ENCODE measurements at places on chromosomes 12 and 14.

DNA sequence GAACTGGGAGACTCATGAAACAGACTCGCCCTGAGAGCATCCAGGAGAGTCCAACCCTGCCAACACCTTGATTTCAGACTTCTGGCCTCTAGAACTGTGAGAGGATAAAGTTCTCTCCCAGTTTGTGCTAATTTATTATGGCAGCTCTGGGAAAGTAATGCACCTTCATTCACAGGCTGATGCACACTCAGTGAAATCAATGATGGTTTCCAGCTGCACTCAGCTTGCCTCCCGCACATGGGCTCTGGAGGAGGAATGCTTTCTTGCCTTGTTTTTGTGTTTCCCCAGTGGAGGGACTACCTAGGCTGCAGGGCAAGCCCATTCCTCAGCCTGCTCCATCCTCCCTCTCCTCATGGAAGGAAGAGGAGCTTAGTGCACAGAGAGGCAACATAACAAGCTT, 45.7 kb downstream of the TMEM132C start:
- DNase-seq, result no peak
- no peaks in the 10 kb centered on the region for H3K27me3 ChIP-seq
- no peaks in the 10 kb centered on the region for H3K36me3 ChIP-seq
- H3K27ac ChIP-seq, result no peak overlapping the region

GRCh38 chr14:22664261-22664660, 20.1 kb upstream of the OR6J1 start:
- no peak overlapping the region for H3K4me3 ChIP-seq
- no peaks in the 10 kb centered on the region for H3K27me3 ChIP-seq
- no peak overlapping the region for H3K27ac ChIP-seq
- DNase-seq, result no peak
- H3K4me1 ChIP-seq, result no peaks in the 10 kb centered on the region

DNA sequence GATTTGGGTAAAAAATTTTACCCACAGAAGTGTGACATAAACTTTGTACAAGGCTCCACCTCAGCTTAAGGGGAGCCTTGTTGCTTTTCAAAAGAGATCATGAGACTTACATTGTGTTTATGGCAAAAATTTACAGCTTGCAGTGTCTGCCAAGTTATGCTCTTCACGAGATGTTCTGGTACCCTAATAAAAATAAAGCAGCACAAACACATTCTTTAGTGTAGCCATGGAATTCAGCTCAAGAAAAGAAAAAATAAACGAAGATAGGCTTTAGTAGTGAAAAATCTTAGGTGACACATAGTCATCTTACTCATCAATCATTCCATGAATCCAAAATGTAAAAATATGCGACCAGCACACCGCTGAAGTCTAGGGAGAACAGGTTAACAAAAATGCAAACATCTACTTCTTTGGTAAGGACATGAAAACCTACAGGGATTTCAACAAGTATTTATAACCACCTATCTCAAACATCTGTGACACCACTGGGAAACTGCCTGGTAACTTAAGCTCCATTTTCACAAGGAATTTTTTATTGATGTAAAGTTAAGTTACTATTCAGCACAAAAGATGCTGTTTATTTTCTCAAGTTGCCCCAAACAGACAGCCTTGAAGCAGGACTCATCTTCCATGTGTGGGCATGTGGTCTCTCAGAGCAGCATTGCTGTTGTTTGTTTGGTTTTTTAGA, 32.9 kb downstream of the DMAC2L start:
- H3K4me3 ChIP-seq, result no peak overlapping the region
- no peak for DNase-seq
- H3K27ac ChIP-seq, result no peak overlapping the region
- peaks cover 5% of the 10 kb centered on the region for H3K36me3 ChIP-seq

DNA sequence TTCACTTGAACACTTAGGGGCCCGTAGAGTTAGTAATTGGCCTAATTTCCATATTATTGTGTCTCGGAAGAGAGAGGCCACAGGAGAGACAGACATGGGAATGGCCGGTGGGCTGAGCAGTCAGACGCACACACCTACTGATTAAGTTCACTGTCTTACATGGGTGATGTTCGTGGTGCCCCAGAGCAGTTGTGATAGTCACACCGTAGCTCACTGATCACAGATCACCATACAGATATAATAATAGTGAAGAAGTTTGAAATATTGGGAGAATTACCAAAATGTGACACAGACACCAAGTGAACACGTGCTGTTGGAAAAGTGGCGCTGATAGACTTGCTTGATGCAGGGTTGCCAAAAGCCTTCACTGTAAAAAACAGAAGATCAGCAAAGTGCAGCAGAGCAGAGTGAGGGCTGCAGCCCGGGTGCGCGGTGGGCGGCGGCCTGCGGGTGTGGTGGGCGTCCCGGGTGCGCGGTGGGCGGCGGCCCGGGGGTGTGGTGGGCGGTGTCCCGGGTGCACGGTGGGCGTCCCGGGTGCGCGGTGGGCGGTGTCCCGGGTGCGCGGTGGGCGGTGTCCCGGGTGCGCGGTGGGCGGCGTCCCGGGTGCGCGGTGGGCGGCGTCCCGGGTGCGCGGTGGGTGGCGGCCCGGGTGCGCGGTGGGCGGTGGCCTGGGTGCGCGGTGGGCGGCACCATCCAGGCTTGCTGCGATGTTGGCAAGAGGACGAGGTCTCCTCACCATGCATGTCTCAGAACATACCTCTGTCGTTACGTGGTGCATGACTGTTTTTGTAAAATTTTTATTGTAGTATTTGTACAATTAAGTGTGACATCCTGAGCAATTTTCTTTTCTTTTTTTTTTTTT, 34.3 kb upstream of the TEX22 start:
- H3K4me3 ChIP-seq, result no peak overlapping the region
- peak; percentile 34 for DNase-seq
- H3K27ac ChIP-seq, result no peak overlapping the region
- H3K4me1 ChIP-seq, result peaks cover 6% of the 10 kb centered on the region
- no peaks in the 10 kb centered on the region for H3K36me3 ChIP-seq

GRCh38 chr14:50007123-50007903, 109.1 kb downstream of the VCPKMT start:
- no peak overlapping the region for H3K27ac ChIP-seq
- no peaks in the 10 kb centered on the region for H3K27me3 ChIP-seq
- H3K36me3 ChIP-seq, result no peaks in the 10 kb centered on the region
- DNase-seq, result no peak

DNA sequence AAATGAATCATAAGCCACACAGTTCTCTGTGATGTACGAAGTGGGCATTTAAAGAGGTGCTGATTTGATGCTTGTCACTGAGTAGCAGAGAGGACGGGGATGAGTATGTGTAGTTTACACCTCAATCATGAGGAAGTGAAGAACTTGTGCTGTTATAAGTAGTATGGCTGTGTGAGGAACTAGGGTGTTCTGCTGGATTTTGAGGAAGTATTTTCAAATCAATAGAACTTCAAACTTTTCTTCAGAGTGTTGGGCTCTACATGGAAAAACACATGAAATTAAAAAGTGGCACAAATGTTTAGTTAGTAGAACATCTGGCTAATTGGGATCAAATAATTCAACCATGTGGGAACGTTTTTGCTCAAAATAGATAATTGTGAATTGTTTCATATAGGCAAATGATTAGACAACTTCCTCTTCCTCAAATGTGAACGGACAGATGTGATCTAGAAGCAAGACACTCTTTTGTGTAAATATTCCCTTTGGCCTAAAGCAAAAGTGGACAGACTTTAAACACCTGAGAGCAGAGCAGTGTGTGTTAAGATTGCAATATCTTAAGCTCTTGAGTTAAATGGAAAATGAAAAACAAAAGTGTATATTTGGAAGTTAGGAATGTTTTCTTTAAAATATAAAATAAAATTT, 168.5 kb downstream of the NAV3 start:
- no peaks in the 10 kb centered on the region for H3K27me3 ChIP-seq
- H3K4me1 ChIP-seq, result no peaks in the 10 kb centered on the region
- H3K36me3 ChIP-seq, result no peaks in the 10 kb centered on the region
- no peak overlapping the region for H3K4me3 ChIP-seq
- no peak overlapping the region for H3K27ac ChIP-seq

- no peaks in the 10 kb centered on the region for H3K27me3 ChIP-seq
- H3K4me1 ChIP-seq, result peaks cover 4% of the 10 kb centered on the region
- H3K27ac ChIP-seq, result no peak overlapping the region
- no peak overlapping the region for H3K4me3 ChIP-seq
- H3K36me3 ChIP-seq, result peaks cover 48% of the 10 kb centered on the region
- no peak for DNase-seq
These were observed 37.8 kb downstream of the AEBP2 start for GRCh38 chr12:19477071-19477470.

DNA sequence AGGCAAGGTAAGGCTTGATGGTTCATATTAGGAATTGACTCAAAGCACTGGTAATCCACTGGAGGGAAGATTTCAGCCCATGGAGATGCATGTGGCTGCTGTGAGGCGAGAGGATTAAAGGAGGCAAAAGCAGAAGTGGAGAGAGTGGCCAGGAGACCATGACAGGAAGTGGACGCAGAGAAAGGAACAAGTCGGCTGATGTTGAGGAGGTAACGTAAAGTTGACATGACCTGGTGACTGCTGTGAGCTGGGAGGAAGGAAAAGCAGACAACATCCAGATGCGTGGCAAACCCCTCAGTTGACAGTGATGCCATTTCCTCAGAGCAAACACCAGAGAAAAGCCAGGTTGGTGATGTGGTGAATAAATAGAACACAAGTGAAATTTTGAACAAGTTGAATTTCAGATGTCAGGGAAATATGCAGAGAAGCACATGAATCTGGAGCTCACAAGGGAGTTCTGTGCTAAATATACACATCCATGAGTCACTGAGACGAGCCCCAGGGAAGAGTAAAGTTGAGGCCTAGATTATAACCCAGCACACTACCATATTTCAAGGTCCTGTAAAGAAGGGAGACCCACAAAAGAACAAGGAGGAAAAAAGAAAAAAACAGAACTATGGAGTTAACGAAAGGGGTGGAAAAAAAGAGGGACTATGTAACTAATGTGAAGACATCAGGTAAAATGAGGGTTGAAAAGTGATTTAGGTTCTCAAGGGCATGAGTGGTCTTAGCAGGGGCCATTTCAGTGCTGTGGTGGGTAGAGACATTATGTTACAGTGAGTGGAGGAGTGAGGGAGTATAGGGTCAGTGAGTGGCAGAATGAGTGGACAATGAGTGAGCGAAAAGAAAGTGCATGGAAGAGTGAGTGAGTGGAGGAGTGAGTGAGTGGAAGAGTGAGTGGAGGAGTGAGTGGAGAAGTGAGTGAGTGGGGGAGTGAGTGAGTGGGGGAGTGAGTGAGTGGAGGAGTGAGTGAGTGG, 61.6 kb upstream of the GZMB start:
- no peak overlapping the region for H3K27ac ChIP-seq
- H3K27me3 ChIP-seq, result peaks cover 3% of the 10 kb centered on the region
- H3K36me3 ChIP-seq, result no peaks in the 10 kb centered on the region
- H3K4me1 ChIP-seq, result peaks cover 9% of the 10 kb centered on the region
- DNase-seq, result no peak
- H3K4me3 ChIP-seq, result no peak overlapping the region

GRCh38 chr14:89085737-89086382, 261.4 kb downstream of the TTC8 start:
- H3K27ac ChIP-seq, result no peak overlapping the region
- H3K4me3 ChIP-seq, result no peak overlapping the region
- H3K4me1 ChIP-seq, result no peaks in the 10 kb centered on the region
- DNase-seq, result no peak

- peaks cover 5% of the 10 kb centered on the region for H3K4me1 ChIP-seq
- DNase-seq, result no peak
- H3K27ac ChIP-seq, result no peak overlapping the region
- no peak overlapping the region for H3K4me3 ChIP-seq
- H3K36me3 ChIP-seq, result no peaks in the 10 kb centered on the region
- H3K27me3 ChIP-seq, result no peaks in the 10 kb centered on the region
These were observed 26.2 kb downstream of the MNAT1 start for GRCh38 chr14:60760644-60761364.

DNA sequence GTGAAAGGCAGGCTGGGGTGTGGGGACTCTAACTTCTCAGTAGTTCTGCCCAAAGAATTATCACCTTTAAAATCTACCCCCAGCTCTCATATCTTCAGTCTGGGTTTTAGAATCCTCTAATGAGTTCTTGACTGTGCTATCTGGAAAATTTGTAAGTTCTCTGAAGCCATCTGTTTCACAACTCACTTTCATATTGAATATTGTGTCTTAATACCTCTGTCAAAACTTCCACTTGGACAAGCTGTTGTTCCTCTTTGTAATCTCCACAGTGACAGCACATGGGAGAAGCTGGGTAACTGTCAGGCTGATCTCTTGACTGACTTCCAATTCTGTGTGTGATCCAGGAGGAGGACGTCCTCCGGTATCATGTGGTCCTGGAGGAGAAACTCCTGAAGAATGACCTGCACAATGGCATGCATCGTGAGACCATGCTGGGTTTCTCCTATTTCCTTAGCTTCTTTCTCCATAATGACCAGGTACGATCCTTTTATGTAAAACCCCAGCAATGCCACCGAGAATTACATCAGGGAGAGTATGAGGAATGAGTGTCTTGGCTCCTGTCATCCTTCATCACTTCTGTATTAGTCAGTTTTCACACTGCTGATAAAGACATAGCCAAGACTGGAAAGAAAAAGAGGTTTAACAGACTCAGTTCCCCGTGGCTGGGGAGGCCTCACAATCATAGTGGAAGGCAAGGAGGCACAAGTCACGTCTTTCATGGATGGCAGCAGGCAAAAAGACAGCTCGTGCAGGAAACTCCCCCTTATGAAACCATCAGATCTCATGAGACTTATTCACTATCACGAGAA, 111.9 kb downstream of the STAB2 start:
- H3K36me3 ChIP-seq, result no peaks in the 10 kb centered on the region
- no peak overlapping the region for H3K4me3 ChIP-seq
- no peaks in the 10 kb centered on the region for H3K4me1 ChIP-seq
- no peak for DNase-seq
- no peak overlapping the region for H3K27ac ChIP-seq

GRCh38 chr14:47252802-47253201, 422.6 kb downstream of the MDGA2 start:
- no peak overlapping the region for H3K4me3 ChIP-seq
- no peak overlapping the region for H3K27ac ChIP-seq
- H3K36me3 ChIP-seq, result no peaks in the 10 kb centered on the region
- no peak for DNase-seq
- no peaks in the 10 kb centered on the region for H3K4me1 ChIP-seq

GRCh38 chr14:105060751-105061427, 4.3 kb downstream of the GPR132 start:
- peaks cover 8% of the 10 kb centered on the region for H3K36me3 ChIP-seq
- H3K27me3 ChIP-seq, result no peaks in the 10 kb centered on the region
- no peak for DNase-seq

GRCh38 chr14:70052990-70053389, 135.8 kb downstream of the SLC8A3 start:
- H3K4me1 ChIP-seq, result no peaks in the 10 kb centered on the region
- no peak for DNase-seq
- no peaks in the 10 kb centered on the region for H3K27me3 ChIP-seq
- H3K27ac ChIP-seq, result no peak overlapping the region
- H3K4me3 ChIP-seq, result no peak overlapping the region

GRCh38 chr12:25590011-25590721, 37.1 kb upstream of the LMNTD1 start:
- no peak overlapping the region for H3K4me3 ChIP-seq
- no peaks in the 10 kb centered on the region for H3K27me3 ChIP-seq
- no peaks in the 10 kb centered on the region for H3K4me1 ChIP-seq
- no peaks in the 10 kb centered on the region for H3K36me3 ChIP-seq

DNA sequence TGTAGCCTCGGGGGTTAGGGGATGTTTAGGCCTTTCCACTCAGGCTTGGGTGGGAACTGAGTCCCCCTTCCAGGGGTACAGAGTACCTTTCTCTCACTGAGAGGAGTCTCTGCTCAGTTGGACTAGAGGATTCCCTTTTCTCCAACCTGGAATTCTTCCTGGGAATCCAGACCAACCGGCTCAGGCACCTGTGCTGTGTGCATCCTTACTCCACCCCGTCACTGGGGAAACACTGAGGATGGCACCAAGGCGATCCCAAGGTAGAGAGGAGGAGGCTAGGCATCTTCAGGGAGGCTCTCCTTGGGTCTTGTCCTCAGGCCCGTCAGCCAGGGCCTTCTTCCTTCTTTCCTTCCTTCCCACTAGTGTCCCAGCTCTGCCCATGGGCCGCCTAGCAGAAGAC, 871 bp upstream of the TGM1 start:
- no peak overlapping the region for H3K27ac ChIP-seq
- H3K36me3 ChIP-seq, result peaks cover 21% of the 10 kb centered on the region
- H3K27me3 ChIP-seq, result no peaks in the 10 kb centered on the region
- no peaks in the 10 kb centered on the region for H3K4me1 ChIP-seq

All from CD4-positive, CD25-positive, alpha-beta regulatory T cell (primary cell).